ENCODE measurements at places on chromosomes 5 and 9.
A peak's percentile ranks its signal among the peaks of the same experiment; 100 is the strongest.

GRCh38 chr5:160064417-160064810, 54.8 kb downstream of the PWWP2A start:
- no peak for DNase-seq

- DNase-seq, result peak; percentile 71
Observed at GRCh38 chr9:87684627-87685219, 41.2 kb upstream of the CTSL start.

- DNase-seq, result no peak
Observed at GRCh38 chr5:88830567-88830966, 52.4 kb downstream of the MEF2C start.

DNA sequence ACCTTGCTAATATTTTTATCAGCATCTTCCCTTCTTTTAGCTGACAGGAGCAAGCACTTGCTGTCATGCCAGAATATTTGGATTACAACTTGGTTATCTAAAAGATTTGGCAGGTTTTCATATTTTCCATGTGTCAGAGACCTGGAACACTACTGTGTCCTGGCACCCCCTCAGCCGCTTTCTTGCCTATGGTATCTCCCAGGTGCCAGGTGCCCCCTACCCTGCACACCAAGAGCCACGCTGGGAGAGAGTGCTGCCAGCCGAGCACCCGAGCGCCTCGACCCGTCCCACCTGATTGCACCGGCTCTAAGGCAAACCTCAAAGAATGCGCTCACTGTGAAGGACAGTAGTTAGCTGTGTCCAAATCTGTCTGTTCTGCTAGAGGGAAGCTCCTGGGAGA, 84.8 kb downstream of the GTF3C4 start:
- DNase-seq, result no peak

DNA sequence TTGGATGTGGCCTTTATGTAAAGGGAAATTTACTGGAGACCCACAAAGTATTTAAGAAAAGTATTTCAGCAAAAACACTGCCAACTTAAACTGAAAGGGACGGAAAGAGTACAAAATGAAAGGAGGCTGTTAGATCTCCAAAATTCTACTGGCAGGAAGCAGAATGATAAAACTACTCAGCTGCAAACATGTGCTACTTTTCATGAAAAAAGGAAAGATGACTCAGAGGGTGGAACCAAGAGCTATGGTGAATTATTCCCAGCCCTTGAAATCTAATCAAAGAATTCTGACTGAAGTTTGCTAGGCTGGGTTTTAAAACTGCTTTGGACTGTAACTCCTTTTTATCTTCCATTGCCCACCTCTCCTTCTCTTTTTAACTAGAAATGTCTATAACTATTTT, 58.6 kb upstream of the ZBED3 start:
- no peak for DNase-seq

DNA sequence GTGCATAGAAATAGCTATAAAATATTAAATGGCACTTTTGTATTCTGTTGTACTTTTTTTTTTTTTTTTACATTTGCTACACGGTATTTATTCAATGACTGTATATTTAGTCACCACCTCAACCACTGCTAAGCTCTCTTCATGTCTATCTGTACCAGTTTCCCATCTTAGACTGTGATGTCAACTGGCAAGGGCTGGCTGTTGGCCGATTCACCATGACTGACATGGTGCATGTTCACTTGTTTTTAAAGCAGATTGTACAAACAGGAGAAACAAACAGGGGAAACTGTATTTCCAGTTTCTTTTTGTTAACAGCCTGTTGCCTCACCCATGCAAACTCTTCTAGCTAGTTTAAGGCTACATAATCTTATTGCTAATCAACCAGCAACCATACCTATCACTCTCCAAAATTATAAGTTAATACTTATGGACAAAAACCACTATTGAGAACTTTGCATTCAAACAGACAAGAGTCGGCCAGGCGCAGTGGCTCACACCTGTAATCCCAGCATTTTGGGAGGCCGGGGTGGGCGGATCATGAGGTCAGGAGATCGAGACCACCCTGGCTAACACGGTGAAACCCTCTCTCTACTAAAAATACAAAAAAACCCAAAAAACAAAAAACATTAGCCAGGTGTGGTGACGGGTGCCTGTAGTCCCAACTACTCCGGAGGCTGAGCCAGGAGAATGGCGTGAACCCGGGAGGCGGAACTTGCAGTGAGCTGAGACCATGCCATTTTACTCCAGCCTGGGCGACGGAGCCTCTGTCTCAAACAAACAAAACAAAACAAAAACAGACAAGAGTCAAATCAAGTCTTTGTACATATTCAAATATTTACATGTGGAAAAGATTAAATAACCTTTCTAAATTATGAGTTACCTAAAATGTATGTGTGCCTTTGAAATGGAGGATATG, 13.2 kb downstream of the ZFAND5 start:
- no peak for DNase-seq

DNA sequence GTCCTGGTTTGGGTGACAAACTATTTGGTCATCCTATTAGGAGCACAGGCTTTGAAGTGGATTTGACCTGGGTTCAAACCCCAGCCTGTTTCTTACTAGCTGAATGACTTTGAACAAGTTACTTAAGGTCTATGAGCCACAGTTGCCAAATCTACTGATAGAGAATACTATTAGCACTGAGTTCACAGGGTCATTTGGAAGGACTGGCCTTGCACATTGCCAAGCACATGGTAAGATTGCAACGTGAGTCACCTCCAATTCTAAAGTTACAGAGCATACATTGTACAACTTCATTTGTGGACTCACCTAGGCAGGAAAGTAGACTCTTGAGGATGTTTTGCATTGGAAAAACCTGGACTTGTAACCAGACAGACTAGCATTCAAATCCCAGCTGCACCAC, 38.9 kb downstream of the MFAP3 start:
- DNase-seq, result no peak

- peak; percentile 88 for DNase-seq
Observed at GRCh38 chr9:130053504-130054324, at the start of gene GPR107. TSS of gene GPR107 (plus strand) at chr9:130053906. CDS start at chr9:130053933, 27 bp downstream.

DNA sequence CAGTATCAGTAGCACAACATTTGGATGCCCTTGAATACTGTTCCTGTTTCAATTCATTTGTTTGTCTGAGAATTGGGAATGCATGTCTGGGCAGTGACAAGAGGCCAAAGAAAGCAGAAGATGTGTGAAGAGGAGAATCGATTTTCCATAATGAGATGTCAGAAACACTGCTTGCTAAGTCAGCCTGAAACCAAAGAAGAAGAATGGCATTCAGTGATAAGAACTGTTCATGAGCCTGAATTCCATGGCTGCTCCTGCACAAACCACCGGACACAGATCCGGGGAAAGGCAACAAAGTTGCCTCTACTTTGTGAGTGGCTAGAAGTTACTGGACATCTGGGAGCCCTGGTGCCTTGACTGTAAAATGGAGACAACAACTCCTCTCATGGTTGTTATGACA, 207.2 kb upstream of the RASEF start:
- no peak for DNase-seq

GRCh38 chr5:142785206-142785605, 15.0 kb downstream of the ARHGAP26 start:
- no peak for DNase-seq

DNA sequence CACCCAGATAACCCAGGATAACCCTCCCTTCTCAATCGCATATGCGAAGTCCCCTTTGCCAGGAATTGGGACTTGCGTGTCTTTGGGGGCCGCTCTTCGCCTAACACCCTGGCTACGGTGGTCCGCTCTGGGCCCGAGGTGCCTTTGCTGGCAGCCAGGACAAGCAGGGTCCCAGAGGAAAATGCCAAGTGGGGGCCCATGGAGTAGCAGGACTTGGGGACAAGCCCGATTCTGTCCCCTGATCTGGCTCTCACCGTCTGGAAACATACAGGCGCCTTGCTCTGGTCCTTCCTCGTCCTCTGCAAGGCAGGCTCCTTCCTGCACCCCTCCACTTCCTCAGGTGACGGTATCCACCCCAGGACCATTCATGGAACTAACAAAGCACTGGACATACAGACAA, 78.1 kb upstream of the UNC5A start:
- no peak for DNase-seq

GRCh38 chr5:157463621-157464518, 3.9 kb downstream of the NIPAL4 start:
- DNase-seq, result no peak

GRCh38 chr5:98364549-98364948, 408.9 kb upstream of the RGMB start:
- DNase-seq, result no peak

DNA sequence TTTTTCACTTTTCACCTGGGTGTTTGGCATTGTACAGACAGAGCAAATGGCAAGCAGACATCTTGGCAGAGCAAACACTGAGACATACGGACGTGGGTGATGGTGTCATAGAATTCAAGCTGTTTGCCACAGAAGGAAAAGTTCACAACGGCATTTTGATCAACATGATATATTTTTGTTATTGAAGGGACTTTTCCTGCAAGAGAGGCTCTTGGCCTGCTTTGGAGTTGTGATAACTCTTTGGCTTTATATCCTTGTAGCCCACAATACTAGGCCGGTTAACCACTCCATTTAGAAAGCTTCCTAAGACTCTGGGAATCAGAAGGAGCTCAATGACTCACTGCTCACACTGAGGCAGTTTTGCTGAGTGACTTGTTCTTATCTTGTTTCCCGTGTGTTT, 1038.3 kb downstream of the TLE1 start:
- no peak for DNase-seq

DNA sequence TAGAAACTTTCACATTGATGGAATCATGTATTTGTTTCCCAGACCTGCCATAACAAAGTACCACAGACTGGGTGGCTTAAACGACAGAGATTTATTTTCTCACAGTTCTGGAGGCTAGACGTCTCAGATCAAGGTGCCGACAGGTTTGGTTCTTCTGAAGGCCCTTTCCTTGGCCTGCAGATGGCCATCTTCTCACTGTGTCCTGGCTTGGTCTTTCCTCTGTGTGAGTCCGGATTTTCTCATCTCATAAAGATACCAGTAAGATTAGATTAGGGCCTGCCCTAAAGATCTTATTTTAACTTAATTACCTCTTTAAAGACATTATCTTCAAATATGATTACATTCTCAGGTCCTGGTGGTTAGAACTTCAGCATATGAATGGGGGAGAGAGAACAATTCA, 5.8 kb downstream of the USP20 start:
- no peak for DNase-seq

GRCh38 chr5:168128557-168128956, 162.9 kb upstream of the WWC1 start:
- DNase-seq, result no peak

- no peak for DNase-seq
Observed at GRCh38 chr9:134127065-134127580, 8.8 kb upstream of the WDR5 start.

DNA sequence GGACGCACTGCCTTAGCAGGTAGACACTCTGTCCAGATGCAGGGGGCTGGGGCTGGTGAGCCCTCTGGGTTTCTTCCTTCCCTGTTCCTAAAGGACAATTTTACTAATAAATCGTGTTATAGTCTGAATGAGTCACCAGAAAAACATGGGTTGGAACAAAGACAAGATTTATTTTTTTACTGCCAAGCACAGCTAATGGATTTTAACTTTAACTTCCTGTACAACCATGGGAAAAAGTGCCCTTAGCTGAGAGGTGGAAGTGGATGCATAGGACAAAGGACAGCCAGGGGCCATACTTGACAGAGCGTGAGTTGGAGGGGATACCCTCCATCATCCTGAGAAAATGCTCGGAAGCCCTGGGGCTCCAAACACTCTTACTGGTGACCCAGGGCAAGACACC, 300.7 kb downstream of the MSX2 start:
- no peak for DNase-seq

GRCh38 chr9:124259158-124259808, 1.5 kb downstream of the NEK6 start:
- DNase-seq, result no peak

DNA sequence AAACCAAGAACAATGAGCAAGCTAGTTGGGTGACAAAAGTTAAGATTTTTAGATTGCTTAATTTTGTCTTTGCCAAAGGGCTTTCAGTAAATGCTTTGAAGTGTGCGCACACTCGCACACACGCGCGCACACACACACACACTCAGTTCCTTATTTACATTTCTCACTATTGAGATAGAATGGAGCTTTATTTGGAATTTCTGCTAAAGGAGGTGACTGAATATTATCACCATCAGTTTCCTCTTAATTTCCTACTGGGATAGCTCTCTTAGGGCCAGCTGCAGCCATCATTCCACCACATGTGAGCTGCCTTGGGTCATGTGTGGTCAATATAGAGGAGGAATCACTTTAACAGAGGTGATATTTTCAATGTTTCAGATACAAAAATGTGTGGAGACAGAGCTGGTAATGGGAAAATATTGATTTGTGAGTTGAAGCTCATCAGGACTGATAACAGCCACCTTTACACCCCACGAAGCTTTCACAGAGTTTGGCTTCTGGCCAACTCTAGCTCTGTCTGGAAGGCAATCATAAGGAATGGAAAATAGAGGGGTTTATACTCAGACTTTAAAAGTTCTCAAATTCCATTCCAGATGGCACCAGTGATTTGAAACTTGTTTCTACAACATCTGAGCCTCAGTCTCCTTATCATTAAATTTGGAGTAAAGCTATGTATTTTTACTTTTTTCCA, 99.9 kb downstream of the MACIR start:
- DNase-seq, result no peak

- no peak for DNase-seq
Observed at GRCh38 chr5:36832274-36832673, 44.3 kb upstream of the NIPBL start.

DNA sequence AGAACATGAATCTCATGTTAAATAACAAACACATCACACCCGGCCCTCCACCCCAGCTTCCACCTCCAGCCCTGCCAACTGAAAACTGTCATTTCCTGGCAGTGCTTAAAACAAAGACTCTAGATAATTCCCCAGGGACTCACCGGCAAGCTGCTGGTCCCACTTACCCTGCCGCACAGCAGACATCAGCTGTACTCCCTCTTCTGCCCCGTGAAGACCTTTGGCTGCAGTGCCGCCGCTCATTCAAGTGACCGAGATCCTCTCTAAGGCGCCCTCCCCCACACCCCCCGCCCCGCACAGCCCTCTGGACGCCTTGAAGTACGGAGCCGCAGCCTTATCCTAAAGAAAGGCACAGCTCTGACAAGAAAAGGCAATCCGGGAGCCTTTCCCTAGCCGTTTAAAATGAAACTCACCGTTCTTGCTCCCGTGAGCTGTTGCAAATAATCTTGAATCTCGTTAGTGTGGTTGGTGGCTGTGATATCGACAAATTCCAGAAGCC, 434 bp downstream of the GLRX start:
- DNase-seq, result peak; percentile 50

DNA sequence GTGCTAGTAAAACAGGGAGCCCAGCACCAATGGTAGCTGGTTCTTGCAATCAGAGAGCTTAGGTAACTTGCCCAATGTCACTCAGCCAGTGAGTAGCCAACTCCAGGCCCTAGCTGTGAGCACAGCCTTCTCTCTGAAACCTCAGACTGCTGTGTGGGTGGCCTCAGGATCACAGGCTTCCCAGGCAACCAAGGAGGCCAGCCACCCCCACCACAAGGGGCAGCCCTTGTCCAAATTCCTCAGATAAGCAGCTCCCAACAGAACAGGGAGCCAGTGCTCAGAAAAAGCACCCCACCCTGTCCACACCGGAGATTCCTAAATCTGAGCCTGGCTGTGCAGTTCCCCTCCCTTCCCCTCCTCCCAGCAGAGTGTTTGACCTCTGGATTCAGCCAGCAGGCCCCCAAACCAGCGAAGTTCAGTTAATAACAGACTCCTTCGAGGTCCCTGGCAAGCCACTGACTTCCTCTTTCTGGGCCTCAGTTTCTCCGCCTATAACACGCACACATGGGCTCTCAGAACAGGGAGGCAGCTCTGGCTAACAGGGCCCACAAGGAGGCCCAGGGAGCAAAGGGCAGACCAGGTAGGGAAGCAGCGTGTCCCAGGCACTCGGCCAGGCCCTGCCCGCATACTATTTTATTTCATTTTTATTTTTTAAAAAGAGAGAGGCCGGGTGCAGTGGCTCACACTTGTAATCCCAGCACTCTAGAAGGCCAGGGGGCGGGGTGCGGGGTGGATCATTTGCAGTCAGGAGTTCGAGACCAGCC, 2.7 kb downstream of the EEIG1 start:
- no peak for DNase-seq

Measured in HEK293T (cell line).